ENCODE measurements at places on chromosomes 1 and 21.

GRCh38 chr1:221137666-221138065 is 258.4 kb downstream of the HLX start:
- no peak for DNase-seq

DNA sequence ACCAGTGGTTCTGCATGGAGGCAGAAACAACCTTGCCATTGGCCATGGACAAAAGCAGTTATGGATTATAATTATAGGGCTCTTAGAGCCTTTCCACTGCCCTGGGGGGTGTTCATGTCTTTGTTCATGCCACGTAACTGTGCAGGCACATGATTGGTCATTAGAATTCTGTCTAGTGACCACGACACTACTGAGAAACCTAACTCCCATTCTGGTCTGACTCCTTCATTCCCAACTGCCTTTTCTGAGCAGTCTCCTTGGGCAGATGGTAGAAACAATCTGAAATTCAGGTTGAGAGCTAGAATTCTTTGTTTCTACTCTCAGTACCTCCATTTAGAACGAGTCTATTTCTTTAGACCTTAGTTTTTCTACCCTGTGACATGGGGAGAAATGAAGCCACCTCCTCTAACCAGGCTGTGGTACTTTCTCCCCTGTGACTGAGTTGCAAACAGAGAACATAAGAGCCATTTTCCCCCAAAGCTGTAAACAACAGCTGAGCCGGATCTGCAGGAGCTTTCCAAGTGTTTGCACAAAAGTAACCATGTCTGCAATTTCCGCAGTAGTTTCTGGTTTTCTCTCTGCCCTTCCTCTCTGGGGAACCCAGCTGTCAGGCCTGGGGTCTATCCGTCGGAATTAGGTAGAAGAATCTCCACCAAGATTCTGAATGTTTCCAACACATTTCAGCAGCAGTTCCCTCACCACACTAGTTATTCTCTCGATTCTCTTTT is 37.7 kb upstream of the IPO9 start:
- peak; percentile 62 for DNase-seq

- no peak for DNase-seq
These were observed 50.3 kb upstream of the USP1 start for GRCh38 chr1:62386351-62387121.

- no peak for DNase-seq
These were observed 646.3 kb downstream of the KIF26B start for GRCh38 chr1:245800901-245801605.

- no peak for DNase-seq
These were observed 68.4 kb upstream of the DPYD start for GRCh38 chr1:97989094-97989680.

- no peak for DNase-seq
These were observed 10.2 kb upstream of the UBR4 start for GRCh38 chr1:19220080-19220846.

GRCh38 chr21:45130324-45130774 is 56.0 kb downstream of the ADARB1 start:
- no peak for DNase-seq

GRCh38 chr1:39895731-39896480 is 5.8 kb downstream of the MYCL start:
- DNase-seq: no peak

DNA sequence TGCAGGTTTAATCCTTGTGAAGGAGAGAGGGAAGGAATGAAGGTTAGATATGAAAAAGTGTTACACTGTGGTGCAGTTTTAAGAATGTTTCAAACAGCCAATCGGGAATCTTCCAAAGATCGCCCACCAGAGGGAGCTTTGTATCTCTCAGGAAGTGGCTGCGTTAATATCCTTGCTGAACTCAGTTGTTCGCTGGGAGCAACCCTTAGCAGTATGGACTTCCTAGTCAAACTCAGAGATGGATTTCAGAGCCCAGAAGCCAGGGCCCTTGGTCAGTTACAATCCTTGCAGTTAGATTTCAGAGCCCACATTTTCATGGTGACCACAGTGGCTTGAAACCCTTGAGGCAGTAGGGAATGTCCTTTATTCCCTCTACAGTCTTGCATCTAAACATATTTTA is 136.2 kb downstream of the NTNG1 start:
- DNase-seq: peak; percentile 19

GRCh38 chr1:110787328-110788071 is 85.4 kb upstream of the CD53 start:
- no peak for DNase-seq

DNA sequence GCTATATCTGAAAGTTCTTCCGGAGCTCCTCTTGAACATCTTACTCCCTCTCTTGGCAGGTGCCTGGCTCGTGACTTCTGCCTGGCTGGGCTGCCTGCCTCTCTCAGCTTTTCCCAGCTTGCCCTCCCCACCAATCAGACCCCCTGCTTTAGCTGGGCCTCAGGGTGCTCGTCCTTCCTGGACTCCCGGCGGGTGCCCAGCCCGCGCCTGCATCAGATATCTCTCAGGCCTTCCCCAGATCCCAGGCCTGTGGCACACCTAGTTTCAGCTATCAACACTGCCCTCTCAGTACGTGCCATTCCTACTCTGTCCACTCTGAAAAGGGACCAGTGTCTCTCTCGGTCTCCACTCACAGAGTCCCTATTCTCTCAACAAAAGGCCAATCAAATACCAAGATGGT is 96.5 kb upstream of the CLDN14 start:
- no peak for DNase-seq

GRCh38 chr1:30696831-30697230 is 26.6 kb downstream of the MATN1 start:
- no peak for DNase-seq

DNA sequence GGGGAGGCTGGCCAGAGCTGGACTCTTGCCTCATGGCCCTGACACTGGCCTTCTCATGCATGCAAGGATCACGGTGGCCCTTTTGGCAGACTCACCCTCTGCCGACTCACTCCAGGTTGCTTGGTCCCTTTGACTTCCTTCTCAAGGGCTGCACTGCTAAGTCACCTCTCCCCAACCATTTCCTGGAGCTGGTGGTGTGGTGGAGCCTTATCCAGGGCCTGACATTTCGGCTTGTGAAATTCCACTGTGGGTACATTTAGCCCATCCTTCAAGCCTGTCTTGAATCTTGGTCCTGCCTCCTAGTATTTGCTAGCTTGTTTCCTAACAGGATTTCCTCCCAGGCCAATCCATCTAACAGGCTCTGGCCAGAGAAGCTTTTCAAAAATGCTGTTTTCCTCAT is 52.6 kb upstream of the JUN start:
- no peak for DNase-seq

- DNase-seq: no peak
These were observed 54.9 kb downstream of the KCNK1 start for GRCh38 chr1:233668725-233669294.

DNA sequence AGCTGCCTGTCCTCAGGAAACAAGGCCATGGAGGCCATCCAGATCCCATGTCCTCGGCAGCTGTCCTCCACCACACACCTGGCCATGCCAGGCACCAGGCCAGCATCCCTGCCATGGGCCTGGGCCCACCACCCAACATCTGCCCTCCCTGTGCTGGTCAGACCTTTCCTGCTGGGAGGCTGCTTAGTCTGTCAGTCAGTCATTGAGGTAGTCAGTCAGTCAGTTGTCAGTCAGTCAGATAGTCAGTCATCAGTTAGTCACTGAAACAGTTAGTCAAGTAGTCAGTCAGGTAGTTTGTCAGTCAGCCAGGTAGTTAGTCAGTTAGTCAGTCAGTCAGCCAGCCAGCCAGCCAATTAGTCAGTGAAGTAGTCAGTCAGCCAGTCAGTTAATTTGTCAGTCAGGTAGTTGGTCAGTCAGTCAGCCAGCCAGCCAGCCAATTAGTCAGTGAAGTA is 17.2 kb downstream of the KRTAP10-1 start:
- no peak for DNase-seq

GRCh38 chr1:203142684-203143408 is 15.3 kb downstream of the ADORA1 start:
- no peak for DNase-seq

GRCh38 chr1:2204415-2205190 is 10.0 kb upstream of the FAAP20 start:
- peak; percentile 85 for DNase-seq

DNA sequence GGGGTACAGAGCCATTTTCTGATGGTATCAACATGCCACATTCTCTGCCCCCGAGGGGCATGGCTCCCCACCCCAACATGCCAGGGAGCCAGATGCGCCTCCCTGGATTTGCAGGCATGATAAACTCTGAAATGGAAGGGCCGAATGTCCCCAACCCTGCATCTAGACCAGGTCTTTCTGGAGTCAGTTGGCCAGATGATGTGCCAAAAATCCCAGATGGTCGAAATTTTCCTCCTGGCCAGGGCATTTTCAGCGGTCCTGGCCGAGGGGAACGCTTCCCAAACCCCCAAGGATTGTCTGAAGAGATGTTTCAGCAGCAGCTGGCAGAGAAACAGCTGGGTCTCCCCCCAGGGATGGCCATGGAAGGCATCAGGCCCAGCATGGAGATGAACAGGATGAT is 50.6 kb downstream of the ACP6 start:
- no peak for DNase-seq

GRCh38 chr1:96643519-96643918 is 78.1 kb upstream of the PTBP2 start:
- DNase-seq: no peak

GRCh38 chr1:209667708-209668107 is 7.5 kb upstream of the G0S2 start:
- DNase-seq: no peak

GRCh38 chr1:31987135-31987619 is 26.5 kb upstream of the KHDRBS1 start:
- no peak for DNase-seq

DNA sequence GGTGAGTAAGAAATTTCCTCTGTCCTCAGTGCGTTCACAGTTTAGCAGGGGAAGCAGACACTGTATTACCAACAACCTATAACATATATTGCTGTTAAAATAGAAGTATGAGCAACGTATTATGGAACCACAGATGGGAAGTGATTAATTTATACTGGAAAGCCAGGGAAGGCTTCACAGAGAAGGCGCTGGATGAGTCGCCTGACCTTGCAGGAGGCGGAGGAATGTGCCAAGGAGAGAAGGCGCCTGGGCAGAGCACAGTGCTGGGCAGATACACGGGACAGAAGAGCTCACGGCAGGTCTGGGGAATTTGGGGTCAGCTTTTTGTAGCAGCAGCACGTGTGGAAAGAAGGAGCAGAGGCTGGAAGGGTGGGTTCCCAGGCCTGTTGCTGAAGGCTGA is 116.3 kb downstream of the DHRS3 start:
- no peak for DNase-seq

DNA sequence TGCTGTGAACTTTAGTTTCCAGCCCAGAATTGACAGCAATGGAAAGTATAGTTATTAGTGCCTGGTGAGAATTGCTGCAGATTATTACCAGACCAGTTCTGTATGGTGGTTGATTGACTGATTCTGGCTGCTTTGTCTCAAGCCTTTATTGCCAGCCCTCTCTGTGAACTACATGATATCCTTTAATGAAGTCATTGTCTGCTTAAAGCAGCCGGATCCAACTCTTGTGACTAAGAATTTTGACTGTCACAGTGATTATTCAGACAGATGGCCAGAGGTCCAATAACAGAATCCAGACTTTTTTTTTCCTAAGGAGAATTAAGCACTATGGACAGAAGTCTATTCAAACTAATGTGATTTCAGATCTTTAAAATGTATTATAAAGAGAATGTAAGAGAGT is 1548.6 kb upstream of the B3GALT2 start:
- DNase-seq: peak; percentile 6

GRCh38 chr21:34807146-34807880 is 138.5 kb downstream of the CLIC6 start:
- DNase-seq: no peak

- DNase-seq: no peak
These were observed 239.3 kb upstream of the NEGR1 start for GRCh38 chr1:72521659-72522058.

DNA sequence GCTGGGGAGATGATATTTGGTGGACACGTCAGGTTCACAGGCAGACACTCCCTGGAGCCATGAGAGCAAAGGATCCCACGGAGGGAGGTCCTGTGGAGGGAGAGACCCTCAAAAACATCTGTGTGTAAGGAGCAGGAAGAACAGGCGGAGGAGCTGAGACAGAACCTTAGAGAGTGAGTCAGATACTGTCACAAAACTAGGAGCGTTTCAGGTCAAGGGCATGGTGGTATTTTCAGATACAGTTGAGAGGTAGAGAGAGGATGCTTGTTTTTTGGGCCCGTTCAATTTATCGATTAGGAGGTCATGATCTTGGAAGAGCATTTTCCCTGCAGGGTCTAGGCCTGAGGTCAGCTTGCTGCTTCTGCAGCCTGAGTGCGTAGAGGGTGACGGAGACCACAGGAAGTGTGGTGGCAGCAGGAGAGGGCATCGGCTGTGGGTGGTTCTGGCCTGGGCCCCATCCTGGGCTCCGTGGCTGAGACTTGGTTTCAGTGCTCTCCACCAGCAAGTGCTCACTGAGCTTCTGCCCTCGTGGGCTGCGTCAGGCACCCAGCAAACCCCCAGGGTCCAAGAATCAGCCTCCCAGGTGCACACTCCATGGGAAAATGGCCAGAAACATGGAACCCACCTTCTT is 39.9 kb downstream of the SPSB1 start:
- no peak for DNase-seq

- DNase-seq: no peak
These were observed 31.8 kb upstream of the SLFNL1 start for GRCh38 chr1:41053316-41053715.

GRCh38 chr21:45478816-45479669 is 63.2 kb downstream of the SLC19A1 start:
- no peak for DNase-seq

DNA sequence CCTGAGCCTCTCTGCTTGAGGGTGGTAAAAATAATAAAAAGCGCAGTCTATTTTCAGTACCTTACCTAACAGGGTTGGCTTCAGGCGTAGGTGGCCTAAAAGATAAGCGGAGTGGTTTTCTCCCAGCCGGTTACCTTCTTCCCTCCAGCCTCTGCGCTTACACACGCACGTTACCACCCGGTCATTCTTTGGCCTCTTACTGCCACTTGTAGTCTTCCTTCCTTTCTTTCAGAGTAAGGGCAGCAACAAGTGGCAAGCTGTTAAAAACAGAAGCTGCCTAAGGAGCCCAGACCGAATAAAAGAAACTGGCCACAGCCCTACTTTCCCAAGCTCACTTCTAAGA is 35.4 kb downstream of the CLCA1 start:
- DNase-seq: no peak

DNA sequence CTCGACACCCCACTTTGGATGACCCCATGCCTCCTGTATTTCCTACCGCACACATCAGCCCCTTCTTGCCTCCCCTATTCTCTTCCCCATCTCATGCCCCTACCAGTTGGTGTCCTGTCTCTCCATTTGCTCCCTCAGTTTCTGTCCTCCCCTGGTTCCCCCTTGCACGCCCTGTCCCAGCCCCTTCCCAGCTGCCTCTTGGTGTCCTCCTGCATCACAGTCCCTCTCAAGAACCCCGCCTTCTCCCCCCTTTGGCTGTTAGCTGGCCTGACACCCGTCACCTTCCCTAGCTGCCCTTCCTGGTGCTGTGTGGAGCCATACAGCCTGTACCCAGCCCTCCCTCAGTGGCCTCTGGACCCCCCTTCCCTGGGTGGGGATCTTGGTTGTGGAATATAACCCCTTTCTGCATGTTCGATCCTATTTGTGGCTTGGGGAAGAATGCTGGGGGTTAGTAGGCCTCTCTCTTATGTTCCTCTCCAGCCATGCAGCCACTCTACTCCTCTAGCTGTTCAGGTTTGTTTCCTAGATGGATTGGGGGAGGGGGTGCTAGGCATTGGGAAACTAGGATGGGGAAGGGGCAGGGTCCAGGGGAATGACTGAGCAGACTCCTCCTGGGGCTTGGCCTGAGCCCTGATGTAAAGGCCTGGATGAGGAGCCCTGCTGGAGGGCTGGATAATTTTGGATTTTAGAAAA is 41.4 kb upstream of the NFASC start:
- no peak for DNase-seq

GRCh38 chr1:168477792-168478191 is 66.0 kb downstream of the XCL2 start:
- no peak for DNase-seq
